ENCODE measurements at places on chromosomes 7 and 10.

DNA sequence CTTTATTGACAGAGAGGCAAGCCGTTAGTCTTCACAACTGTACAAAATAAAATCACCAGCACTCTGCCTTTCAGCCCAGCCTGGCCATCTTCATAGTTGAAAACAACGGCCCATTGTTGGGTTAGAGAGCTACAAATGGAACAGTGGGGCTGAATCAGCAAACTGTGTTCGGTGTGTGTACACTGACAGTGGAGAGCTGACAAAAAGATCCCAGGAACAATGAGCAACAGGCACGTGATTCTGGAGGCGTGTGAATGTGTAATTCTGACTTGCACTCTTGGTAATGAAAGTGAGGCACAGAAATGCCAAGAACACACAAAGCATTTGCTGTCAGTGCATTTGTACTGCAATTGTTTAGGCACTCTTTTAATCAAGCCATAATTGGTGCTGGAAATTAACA, 303.7 kb downstream of the WDR11 start:
- peak; percentile 89 for DNase-seq

- DNase-seq, result no peak
These were observed 96.9 kb downstream of the TRIM24 start for GRCh38 chr7:138556771-138557484.

DNA sequence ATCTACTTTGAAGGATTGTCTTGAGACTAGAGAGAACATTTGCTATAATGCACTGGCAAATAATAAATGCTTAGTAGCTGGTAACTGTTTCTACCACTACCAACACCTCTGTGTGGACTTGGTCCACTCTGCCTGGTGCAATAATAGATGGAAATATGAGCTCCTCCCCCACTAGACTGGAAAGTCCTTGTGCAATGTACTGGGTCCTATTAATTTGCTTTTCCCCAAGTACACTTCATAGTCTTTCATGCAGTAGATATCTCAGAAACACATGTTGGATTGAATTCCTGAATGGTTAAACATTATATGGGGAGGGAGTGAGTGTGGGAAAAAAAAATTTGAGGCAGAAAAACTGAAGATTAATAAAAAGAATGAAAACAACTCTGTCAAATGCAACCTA, 119.3 kb downstream of the C10orf90 start:
- no peak for DNase-seq

- DNase-seq, result no peak
These were observed 464.0 kb downstream of the INHBA start for GRCh38 chr7:41238851-41239331.

GRCh38 chr7:1403638-1404459, 55.4 kb downstream of the MICALL2 start:
- DNase-seq, result no peak

- DNase-seq, result no peak
These were observed 156.0 kb upstream of the NFE2L3 start for GRCh38 chr7:25996006-25996408.

- no peak for DNase-seq
These were observed 21.7 kb downstream of the CCM2 start for GRCh38 chr7:45021604-45022296.

- DNase-seq, result no peak
These were observed 249.8 kb upstream of the VSTM2A start for GRCh38 chr7:54292171-54292925.

DNA sequence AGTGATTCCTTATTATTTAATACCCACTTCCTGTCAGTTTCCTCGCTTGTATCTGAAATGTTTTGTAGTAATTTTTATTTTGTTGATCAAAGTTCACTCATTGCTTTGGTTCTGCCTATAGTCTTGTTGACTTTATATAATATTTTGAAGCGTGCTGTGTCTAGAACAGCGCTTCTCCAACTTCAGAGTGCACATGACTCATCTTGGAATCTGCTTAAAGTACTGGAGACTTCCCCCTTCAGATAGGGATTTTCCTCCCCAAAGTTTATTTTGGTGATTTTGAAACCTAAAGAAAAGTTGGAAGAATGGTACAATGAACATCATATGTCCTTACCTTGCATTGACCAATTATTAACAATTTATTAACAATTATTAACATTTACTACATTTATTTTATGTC, 5.8 kb downstream of the COMTD1 start:
- DNase-seq, result no peak

DNA sequence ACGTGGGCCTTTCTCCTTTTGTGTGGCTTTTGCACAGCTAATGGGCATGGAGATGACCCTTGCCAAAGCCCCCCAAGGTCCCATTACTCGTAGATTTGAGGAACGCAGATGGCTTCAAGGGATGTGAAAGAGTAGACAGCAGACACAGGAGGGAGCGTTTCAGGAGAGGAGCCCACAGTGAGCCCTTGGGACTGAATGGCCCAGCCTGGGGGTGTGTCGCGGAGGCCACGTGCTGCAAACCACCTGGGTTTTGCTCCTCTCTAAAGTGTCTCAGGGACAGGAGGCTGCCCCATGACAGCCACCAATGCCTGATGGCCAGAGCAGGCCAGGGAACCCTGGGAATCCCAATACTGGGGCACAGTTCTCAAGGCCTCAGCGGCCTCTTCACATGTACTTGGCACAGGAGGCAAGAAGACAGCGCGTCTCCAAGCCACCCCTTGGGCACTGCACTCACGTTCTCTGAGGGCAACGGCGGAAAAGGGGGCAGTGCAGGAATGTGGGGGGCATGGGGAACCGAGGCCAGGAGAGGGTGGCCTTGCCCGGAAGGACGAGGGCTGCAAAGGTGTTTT, 185.2 kb downstream of the WDR37 start:
- DNase-seq, result no peak

DNA sequence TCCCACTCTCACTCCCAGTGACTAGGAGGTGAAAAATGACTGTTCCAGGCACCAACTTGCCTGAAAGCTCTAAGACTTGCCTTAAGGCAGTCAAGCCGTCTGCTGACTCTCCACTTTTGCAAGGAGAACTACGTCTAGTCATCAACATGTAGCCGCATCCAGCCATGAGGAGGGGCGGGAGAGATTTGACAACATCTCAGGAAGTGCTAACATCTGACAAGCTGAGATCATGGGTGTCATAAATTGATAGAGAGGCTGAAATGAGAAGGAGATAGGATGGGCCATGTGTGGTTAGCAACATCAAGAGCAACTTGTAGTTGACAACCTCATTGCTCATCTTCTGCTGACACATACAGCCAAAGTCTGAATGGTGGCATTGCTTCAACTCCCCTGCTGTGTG, 9.0 kb upstream of the TBXAS1 start:
- no peak for DNase-seq

DNA sequence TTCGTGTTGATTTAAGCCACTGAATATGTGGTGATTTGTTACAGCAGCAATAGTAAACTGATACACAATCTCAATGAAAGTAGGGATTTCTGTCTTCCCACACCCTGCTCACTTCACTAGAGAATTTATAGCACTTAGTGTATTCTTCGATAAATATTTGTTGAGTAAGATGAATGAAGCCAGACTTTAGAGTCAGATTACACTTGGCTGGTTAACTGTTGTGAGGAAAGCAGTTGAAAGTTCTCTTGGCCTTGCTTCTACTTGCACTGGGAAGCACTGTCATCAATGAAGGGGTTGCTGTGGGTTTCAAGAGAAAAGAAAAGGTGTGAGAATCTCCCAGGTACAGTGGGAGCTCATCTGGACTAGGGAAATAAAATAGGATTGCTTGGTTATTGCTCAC, 82.1 kb upstream of the IGFBP3 start:
- no peak for DNase-seq

GRCh38 chr7:91656541-91657482, 223.7 kb downstream of the MTERF1 start:
- DNase-seq, result no peak

GRCh38 chr7:151470711-151471110, 30.8 kb upstream of the CRYGN start:
- DNase-seq, result no peak

- no peak for DNase-seq
These were observed 6.0 kb downstream of the RFC2 start for GRCh38 chr7:74248156-74248555.

DNA sequence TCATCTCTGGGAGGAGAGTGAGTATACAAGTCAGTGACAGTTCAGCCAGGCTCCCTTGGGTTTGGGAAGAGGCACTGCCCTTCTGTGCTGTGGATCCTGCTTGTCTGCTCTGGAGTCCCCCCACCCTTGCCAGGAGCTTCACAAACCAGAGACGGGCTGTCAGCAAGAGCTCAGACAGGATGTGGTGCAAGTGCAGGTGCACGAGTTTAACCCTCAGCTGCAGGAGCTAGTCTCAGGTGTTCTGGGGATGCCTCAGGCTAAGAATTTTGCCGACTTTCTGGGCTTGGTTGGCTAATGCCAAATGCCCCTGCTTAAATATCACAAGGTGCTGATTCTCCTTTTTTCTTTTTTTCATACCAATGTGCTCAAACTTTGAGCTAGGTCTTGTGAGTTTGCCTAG, 22.3 kb downstream of the ZNF783 start:
- DNase-seq, result no peak

DNA sequence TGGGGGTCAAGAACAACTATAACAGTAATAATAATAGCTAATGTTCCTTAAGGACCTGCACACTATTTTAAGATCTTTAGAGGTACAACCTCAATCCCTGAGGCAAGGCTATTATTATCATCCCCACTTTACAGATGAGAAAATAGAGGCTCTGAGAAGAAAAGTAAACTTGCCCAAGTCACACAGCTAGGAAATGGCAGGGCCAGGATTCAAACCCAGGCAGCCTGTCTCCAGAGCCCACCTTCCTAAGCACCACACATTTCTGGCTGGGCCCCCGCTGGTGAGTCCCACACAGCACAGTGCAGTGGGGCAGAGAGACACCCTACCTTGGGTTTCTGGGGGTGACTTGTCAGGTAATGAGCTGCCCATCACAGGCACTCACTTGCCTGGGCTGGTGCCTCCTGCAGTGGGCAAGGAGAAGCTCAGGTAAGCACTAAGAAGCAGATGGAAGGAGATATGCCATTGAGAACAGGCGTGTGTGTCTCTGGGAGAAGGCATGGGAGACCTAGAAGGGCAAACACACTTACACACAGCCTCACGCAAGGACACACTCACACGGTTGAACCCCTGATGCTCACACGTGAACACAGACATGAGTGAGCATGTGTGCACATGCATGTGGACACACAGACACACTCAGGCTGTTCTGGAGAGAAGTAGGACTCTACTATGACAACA, 104.4 kb upstream of the ZMIZ1 start:
- no peak for DNase-seq

GRCh38 chr7:98930921-98931320, 52.6 kb downstream of the TRRAP start:
- no peak for DNase-seq

- DNase-seq, result no peak
These were observed 242.7 kb downstream of the CDK14 start for GRCh38 chr7:90838799-90839198.

DNA sequence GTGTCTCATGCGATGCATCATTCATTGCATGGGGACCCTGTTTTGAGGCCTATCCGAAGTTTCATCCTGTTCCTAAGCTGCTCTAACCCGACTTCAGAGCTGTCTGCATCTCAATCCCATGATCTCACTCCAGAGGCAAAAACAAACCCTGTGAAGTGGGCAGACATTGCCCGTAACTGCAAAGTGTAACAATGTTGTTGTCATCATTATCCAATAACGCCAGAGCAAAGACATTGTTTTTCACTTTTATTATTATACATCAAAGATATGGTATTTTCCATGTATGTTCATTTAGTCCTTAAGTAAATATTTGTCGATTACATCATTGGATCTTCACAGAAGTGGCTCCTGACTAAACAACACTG, 246.7 kb downstream of the KLF6 start:
- DNase-seq, result no peak

GRCh38 chr7:84085998-84086397, 108.6 kb downstream of the SEMA3A start:
- no peak for DNase-seq

GRCh38 chr10:61588770-61589211, 73.9 kb upstream of the CABCOCO1 start:
- DNase-seq, result no peak

DNA sequence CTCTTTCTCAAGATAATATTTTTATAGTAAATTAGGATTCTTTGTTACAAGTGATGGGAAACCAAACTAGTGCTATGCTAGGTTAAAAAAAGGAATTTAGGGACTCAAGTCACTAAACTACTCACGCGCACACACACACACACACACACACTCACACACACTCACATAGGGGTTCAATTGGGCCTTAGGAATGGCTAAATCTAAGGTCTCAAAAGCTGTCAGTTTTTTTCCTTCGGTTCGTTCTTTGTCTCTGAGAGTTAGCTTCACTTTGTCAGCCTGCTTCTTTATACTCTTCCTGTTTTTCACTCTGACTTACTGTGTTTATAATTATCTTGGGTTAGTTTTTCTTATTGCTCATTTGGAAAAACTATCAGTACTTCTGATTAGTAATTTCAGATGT, 138.9 kb downstream of the ADK start:
- DNase-seq, result no peak

GRCh38 chr10:5811387-5811821, 1.8 kb downstream of the GDI2 start:
- no peak for DNase-seq

DNA sequence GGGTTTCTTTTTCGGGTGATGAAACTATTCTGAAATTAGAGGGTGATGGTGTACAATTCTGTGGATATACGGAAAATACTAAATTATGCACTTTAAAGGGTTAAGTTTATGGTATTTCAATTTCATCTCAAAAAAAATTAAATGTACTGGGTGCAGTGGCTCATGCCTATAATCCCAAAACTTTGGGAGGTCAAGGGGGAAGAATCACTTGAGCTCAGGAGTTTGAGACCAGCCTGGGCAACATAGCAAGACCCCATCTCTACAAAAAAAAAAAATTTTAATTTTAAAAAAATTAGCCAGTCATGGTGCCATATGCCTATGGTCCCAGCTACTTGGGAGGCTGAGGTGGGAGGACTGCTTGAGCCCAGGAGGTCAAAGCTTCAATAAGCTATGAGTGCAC, 57.0 kb downstream of the SMURF1 start:
- DNase-seq, result no peak

GRCh38 chr10:58826694-58827093, 314.0 kb downstream of the BICC1 start:
- DNase-seq, result no peak

DNA sequence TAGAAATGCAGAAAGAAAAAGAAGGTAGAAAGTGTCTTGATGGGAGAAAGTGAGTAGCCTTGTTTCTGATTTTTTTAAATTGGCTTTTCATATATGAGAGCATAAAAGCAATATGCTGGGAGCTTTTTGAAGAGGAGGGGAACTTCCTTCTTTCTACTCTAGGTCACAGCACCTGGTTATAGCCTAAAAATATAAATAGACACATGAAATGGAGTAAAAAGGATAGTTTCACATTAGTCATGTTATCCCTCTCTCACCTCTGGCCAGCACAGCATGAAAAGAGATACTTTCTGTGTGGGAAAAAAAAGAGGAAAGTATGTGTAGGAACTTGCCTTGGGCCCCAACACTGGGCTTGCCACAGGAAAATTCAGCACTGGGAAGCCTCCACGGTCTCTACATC, 292.2 kb upstream of the ZWINT start:
- DNase-seq, result no peak

- DNase-seq, result no peak
These were observed 13.6 kb downstream of the ATXN7L1 start for GRCh38 chr7:105862770-105863169.

GRCh38 chr10:112148331-112148730, 35.2 kb downstream of the GPAM start:
- DNase-seq, result no peak

GRCh38 chr7:157313645-157314044, 23.2 kb upstream of the DNAJB6 start:
- no peak for DNase-seq
